ENCODE measurements at places on chromosomes 6 and 20.

DNA sequence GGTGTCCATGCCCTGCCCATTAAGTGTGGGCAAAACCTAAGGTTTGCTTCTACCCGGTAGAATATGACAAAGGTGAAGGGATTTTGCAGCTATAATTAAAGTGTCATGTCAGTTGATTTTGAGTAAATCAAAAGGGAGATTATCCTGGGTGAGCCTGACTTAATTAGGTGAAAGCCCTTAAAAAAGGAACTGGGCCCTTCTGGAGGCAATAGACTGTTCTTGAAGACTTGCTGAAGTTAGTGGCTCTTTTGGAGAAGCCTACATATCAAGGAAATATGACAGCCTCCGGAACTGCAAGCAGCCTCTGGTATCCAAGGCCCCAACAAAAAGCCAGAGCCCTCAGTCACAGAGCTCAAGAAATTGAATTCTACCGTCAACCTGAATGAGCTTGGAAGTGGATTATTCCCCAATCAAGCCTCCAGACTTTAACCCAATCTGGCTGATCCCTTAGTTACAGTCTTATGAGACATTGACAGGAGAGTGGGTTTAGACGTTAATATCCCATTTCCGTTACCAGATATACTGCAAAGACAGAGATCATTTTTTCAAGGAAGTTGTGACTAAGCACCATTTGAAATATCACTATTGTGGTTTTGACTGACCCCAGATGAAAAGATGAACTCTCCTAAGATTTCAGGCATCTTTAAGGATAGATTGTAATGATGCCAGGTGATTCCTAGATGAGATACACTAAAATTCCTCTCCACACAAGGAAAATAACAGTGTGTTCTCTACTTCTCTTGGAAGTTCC lies 303.4 kb downstream of the PLCB1 start:
- no peak for DNase-seq

DNA sequence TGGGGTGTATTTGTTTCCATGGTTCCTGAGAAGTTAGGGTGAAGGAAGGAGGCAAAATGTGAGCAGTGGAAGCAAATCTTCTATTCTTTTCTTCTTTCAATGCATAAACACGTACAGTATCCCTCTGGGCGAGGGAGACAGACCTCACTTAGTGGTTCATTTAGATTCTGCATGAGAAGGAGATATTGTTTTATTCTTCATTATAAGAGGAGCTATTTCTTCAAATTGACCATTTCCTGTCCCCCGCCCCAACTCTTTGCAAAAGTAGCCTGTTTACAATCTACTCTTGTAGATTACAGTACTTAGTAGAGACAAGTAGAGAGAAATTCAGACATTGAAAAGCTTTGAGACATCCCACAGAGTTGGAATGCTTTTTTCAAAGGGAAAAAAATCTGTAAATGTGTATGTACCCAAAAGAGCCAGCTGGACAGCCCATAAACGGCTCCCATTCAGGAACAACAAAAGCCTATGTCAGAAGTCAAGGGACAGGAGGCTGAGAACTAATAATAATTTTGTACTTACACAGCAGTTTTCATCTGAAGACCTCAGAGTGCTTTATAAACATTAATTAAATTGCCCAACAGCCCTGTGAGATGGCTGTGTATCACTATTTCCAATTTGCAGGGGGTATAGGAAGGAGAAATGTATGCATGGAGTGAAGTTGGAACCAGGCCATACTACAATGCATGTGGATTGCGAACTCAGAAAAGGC lies 23.9 kb downstream of the CD83 start:
- no peak for DNase-seq

DNA sequence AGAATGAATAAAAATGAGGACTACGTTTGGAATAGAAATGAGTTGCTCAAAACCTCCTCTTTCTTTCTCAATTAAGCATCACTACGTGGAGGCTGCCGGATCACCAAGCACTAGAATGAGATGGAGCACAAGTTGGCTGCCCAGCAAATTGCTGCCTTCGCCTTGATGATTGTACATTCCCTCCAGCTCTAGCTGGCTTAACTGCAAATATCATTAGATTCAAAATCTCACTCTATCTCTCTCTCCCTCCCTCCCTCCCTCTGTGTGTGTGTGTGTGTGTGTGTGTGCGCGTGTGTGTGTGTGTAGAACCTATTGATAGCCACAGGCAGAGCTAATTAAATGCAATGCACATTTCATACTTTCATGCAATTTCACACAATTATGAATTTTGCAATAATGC lies 310.7 kb upstream of the CDH4 start:
- no peak for DNase-seq

GRCh38 chr6:33508935-33509926 lies 54.9 kb downstream of the ZBTB9 start:
- DNase-seq: no peak

DNA sequence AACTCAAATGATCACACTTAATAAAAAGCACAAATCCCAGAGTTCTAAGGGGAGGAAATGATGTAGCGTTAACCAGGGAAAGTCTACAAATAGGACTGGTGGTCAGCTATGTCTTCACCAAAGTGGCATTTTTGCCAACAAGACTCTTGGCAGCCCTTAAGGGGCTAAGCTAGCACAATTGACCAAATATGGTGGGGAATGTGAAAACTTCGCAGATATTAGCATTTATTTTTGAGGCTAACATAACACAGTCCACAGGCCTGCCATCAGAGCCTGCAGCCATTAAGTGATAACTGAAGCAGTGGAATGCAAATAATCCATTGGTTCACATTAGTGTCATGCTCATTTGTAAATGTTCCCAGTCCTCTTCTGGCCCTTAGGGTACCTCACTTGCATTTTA lies 274.6 kb downstream of the FOXC1 start:
- no peak for DNase-seq

- DNase-seq: no peak
These were observed 12.7 kb upstream of the PPP1R3G start for GRCh38 chr6:5072440-5072839.

DNA sequence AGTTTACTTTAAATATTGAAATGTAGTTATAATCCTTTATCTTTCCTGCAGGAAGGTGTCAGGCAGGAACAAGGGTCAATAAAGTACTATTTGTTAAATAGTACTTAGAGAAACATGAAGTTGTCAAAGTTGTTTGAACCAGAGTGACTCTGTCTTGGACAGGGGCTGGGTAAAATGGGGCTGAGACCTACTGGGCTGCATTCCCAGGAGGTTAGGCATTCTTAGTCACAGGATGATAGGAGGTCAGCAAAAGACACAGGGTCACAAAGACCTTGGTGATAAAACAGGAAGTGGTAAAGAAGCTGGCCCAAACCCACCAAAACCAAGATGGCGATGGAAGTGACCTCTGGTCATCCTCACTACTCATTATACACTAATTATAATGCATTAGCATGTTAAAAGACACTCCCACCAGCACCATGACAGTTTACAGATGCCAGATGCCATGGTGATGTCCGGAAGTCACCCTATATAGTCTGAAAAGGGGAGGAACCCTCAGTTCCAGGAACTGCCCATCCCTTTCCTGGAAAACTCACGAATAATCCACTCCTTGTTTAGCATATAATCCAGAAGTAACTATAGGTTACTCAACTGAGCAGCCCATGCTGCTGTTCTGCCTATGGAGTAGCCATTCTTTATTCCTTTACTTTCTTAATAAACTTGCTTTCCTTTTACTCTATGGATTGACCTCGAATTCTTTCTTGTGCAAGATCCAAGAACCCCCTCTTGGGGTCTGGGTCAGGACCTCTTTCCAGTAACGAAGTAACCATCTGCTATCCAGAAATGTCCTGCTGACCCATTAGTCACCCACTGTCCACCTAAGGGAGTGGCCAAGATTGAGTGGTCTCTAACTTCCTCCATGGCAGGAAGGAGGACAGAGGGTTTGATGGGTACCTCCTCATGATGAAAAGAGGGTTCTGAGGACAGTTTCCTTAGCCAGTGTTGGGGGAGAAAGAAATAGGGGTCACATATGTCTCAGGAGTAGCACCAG lies 19.6 kb downstream of the SLC22A2 start:
- DNase-seq: no peak

DNA sequence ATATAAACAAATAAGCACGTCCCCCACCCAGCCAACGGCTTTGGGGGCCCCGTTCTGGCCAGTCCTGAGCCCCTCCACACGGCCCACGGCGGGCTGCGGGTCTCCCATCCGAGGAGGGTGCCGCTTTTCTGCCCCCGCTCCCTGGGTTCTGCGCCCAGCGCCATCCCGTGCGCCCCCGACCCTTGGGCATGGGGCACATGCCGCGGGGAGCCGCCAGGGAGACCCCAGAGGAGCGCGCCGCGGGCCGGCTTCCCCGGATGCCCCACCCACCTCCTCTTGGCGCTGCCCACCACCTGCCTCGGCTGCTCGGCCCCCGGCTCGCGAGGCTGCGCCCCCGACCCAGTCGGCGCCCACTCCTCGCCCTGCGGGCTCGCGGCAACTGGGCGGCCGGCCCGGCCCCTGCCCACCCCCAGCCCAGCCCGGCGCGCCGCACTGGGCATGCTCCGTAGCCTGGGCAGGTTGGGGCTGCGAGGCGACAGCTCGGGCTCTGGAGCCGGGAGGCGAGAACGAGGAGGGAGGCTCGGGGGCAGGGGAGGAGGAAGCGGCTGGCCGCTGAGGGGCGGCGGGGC lies 570 bp upstream of the PLCB4 start:
- no peak for DNase-seq

DNA sequence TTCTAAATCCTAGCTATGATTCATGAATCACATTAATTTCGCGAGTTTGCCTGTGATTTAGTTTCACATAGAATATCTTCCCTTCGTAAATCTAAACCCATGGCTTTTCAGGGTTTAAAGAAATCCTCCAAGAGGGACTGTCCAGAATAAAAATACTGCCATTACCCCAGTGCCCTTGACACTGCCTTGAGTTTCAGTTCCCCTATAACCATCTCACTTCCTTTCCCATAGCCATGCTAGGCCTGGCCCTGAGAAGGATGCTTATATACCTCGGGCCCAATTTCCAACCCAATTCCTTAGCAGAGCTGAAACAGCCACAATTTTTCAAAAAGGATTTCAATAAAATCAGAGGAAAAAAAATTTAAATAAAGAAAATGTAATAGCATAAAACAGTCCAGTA lies 697.3 kb downstream of the FRK start:
- DNase-seq: no peak
